Activated CD4-positive, alpha-beta T cell treated with anti-CD3 and anti-CD28 coated beads, Interleukin-2, amount 50 U/mL, for 24 hours (primary cell): ENCODE measurements at places on chromosomes 3 and 15.

DNA sequence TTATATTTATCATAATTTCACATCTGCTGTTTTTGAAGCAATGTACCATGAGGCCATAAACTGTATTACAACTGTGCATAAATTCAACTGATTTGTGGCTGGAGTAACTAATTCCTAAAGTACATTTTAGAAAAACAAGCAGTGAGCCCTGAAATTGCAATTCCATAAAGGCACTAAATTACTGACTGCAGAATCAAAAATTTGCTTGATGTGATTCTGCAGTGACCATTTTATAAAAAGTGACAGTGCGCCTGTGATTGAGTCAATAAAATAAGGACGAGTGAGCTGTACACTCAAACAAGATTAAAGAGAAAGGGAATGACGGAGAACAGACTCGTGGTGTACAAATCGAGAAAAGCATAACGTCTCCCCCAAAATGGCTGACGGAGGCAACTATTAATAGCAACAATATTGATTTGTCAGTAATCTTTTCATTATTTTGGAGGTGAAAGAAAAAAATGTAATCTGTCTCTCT, 121.4 kb upstream of the MEIS2 start:
- DNase-seq, result no peak

DNA sequence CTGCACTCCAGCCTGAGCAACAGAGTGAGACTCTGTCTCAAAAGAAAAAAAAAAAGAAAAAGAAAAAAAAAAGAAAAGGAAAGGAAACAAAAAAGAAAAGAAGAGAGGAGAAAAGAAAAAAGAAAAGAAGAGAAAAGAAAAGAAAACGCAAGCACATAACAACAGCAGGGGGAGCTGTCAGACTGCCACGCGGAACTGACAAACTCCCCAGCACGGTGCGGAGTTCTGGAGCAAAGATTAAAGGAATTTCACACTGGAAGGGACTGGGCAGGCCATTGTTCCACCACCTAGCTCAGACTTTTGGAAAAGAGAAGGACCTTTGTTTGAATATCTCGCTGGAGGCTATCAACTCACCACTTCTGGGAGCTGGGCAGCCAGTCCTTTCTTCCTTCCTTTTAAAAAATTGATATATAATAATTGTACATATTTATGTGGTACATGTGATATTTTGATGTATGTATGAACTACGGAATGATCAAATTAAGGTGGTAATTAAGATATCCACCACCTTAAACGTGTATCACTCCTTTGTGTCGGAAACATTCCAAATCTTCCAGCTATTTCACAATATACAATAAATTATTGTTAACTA, 40.5 kb downstream of the DPPA2 start:
- no peak for DNase-seq

GRCh38 chr15:41513506-41514227, at the start of gene LTK:
Gene LTK, minus strand, starts transcription at chr15:41513827. Its CDS starts 118 bp downstream, at chr15:41513709.
- DNase-seq, result no peak

GRCh38 chr15:46304321-46304720, 669.5 kb downstream of the SQOR start:
- no peak for DNase-seq

- DNase-seq, result no peak
These were observed 114.4 kb downstream of the NR2F2 start for GRCh38 chr15:96444865-96445264.

DNA sequence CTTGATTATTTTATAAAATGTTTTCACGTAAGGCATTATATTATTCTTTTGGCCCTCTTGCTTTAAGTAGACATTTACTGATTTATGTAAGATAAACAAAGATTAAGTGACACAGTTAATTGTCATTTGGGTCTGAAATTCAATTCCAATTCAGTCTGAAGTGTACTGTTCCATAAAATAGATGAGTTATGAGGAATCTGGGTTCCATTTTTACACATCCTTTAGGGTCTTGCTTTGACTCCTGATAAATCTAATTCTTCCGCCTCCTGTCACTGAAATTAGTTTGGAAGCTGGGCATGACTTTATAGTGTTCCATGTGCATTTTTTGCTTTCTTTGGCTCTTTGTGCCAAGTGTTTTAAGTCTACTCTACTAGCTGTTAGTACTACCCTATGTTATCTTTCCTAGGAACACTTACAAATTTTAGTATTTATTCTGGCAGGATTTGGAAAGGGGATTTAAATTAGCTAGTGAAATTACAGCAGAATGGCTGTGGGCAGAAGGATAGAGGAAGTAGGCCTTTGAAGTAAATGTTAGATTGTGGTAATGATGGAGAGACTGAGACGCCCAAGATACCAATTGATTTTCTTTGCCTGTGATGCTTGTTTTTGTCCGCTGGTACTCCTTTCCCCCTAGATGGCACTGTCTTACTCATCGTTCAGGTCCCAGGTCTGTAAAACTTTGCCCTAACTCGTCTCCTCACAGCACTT, 14.3 kb downstream of the ARL8B start:
- peak; percentile 20 for DNase-seq

GRCh38 chr15:52005748-52006701, 13.0 kb upstream of the MAPK6 start:
- no peak for DNase-seq

DNA sequence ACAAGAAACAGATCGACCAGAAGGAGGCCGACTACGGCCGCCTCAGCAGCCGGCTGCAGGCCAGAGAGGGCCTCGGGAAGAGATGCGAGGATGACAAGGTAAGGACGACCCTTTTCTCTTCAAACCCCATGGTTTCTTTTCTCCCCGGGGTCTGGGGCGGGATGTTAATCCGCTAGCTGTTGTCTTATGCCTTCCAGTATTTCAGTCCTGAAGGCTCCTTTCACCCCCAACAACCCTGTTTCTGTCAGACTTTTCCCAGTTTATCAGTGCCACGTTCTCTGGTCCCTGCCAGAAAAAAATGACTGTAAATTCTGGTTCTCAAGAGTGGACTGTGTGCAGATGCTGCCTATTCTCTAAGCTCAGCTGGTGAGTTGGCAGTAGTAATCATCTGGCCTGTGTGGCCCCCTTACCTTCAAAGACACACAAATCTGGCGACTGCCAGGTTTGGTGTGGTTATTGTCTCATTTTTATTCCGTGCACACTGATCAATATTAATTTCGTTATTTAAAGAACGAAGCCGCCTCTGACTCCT, 806 bp downstream of the GOLM2 start:
- no peak for DNase-seq

- no peak for DNase-seq
These were observed 29.3 kb downstream of the KNL1 start for GRCh38 chr15:40623361-40623760.

DNA sequence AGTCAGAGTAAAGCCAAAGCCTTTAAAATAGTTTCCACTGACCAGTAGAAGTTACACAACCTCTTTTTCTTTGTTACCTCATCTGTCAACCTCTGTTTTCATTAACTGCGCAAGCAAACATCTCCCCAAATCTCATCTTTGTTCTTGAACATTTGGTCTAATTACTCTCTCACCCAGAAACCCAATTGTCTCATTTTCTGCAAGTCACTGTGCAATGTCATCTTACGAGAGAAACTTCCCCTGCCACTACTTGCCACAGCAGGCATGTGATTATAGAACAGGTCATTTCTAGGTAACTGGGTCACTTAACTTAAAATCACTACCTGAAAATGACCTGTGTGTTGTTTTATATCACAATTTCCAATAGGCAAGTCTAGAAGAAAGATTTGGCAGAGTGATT, 159.4 kb downstream of the SI start:
- no peak for DNase-seq

DNA sequence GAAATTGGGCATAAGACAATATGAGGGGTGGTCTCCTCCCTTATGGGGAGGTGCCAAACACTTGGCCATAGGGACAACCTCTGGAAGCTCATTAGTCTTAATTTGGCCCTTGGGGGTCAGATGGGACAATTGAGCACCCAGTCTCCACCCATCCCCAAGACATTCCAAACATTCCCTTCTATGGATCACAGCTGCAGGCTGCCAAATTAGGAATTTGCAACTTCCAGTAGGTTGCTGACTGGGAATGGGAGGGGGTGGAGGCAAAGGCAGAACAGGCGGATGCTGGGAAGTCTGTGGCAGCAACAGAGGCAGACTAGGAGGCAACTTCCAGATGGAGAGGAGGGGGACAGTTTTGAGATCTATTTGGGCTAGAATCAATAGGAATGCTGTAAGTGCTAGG, 1.4 kb upstream of the PDHB start:
- no peak for DNase-seq

DNA sequence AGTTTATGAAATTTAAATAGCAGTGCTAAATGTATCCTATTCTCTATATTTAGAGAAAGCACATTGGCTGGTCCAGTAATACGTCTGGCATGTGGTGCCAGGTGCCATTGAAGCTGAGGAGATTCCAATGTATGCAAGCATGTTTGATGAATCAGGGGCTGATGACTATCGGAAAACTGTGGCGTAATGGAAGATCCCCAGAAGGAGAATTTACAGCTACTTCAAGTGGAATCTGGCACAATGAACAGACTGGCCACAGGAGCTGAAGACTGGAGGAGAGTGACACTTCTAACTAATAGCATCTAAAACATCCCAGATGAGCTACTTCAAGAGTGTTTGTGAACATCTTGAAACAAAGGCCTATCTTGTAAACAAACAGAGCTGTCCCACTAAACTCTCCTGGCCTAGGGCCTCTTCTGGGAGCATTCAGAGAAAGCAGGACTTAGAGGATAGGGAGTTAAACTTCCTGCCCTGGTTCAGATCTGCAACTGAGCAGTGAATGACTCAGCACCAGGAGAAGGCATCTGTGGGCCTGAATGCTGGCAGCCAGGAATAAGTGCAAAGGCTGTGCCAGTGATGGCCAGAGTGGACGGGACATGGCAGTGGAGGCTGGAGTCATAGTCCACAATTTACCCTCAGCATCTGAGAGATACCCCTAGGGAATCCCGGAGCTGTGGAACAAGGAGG, 15.2 kb upstream of the ACTC1 start:
- DNase-seq, result no peak
